Inflammatory macrophage (primary cell): ENCODE measurements at places on chromosomes 4 and X.

- no peak for DNase-seq
Observed at GRCh38 chrX:132576939-132577338, 88.1 kb upstream of the MBNL3 start.

- peak; percentile 51 for DNase-seq
Observed at GRCh38 chr4:41887821-41888686, 47.2 kb upstream of the TMEM33 start.

DNA sequence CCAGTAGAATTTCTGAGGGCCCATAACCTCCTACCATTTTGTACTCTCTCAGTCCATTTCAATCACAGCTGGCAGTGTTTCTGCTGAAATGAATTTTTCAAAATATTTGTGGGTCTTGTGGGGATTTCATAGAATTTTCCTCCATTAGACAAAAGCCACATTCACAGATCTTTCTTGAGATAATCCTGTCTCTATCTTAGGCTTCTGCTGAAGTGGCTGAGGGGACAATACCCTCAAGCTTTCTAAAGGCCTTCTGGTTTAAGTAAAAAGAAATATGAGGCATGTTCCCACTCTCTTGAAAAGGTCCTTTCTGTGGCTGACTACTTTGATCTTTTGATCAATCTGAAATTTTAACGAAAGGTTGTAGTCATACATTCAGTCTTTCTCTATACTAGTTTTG lies 1930.0 kb upstream of the AGA start:
- no peak for DNase-seq

DNA sequence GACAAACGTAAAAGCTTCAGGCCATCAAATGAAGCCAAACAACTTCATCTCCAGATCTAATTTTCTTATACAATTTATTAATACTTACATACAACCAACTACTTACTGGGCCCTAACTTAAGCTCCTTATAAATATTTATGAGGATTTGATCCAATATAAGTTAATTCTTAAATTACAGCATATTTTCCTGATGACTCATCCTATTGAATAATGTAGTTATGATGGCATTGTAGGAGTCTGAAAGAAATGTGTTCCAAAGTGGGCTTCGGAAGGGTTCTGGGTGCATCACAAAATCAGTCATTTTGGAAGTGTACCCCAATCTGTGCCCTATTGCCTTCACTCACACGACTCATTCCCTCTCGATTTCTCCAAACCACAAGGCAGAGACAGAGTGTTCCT lies 455.1 kb upstream of the CTSO start:
- DNase-seq = no peak

GRCh38 chrX:14050709-14051108 lies 21.0 kb upstream of the GEMIN8 start:
- no peak for DNase-seq

DNA sequence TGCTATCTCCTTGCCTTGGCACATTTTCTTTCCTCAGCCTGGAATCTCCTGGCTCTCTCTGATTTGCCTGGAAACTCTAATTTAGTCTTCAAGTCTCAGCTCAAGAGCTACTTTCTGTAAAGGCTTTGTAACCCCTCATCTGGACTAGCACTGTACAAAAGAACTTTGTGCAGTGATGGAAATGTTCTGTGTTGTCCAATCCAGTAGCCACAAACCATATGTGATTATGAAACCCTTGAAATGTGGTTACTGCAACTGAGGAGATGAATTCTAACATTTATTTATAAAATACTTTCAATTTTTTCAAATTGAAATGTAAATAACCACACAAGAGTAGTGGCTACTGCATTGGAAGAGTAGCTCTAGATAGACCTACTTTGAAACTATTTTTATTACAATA lies 66.6 kb upstream of the HS3ST1 start:
- no peak for DNase-seq

- no peak for DNase-seq
Observed at GRCh38 chrX:18983666-18984380, at the start of gene PHKA2. Gene PHKA2 (minus strand): TSS chrX:18984114. CDS start chrX:18983932, 182 bp downstream.
